ENCODE measurements at places on chromosomes 16 and 17.

DNA sequence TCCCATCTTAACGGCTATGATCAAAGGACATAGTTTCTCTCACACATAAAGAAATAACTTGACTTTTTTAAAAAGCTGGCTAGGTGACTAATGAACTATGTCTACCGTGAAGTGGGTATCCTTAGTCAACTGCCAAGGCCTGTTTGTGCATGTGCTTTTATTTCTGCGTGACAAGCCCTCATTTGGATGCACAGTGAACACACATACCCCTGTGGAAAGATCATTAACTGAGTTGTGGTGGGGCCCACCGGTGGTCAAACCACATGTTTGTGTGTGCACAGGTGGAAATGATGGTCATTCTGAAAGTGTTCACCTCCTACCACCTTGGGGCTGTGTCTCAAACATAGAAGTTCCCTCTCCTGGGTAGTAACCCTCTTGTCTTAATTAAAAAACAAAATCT is 256.1 kb upstream of the SALL1 start:
- DNase-seq = no peak

DNA sequence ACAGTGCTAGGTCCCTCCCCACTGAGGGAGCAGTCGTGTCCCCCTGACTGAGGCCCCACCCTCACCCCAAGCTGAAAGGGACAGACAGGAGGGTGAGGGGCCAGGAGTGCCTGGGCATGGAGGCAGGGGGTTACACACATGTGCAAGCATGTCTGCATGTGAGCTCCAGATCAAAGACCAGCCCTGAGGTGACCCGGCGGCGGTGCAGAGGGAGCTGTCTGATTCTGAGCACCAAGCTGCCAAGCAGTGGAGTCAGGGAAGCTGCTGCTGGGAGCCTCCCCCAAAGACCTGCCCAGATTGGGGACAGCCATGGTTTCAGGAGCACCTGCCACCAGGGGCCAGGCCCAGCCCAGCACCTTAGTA is 5.5 kb downstream of the DLX3 start:
- no peak for DNase-seq

- peak; percentile 48 for DNase-seq
Observed at GRCh38 chr16:19138601-19139000, 24.8 kb downstream of the ITPRIPL2 start.

GRCh38 chr17:10210151-10210574 is 11.8 kb upstream of the GAS7 start:
- no peak for DNase-seq

- no peak for DNase-seq
Observed at GRCh38 chr16:59339871-59340270, 605.8 kb upstream of the GOT2 start.

DNA sequence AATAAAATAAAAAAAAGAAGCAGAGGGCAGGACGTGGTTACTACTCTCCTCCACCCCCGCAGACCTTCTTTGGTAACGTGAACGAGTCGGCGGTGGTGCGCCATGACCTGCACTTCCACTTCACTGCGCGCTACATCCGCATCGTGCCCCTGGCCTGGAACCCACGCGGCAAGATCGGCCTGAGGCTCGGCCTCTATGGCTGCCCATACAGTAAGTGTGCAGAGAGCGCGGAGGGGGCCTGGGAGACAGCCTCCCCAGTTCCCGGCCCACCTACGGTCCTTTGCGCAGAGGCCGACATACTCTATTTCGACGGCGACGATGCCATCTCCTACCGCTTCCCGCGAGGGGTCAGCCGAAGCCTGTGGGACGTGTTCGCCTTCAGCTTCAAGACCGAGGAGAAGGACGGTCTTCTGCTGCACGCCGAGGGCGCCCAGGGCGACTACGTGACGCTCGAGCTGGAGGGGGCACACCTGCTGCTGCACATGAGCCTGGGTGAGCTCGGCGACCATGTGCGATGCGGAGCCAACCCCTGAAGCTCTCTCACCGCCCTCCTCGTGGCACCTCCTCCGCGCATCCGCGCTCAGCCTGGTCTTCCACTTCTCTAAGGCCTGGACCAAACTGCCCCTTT is 2.7 kb downstream of the CNTNAP1 start:
- no peak for DNase-seq

DNA sequence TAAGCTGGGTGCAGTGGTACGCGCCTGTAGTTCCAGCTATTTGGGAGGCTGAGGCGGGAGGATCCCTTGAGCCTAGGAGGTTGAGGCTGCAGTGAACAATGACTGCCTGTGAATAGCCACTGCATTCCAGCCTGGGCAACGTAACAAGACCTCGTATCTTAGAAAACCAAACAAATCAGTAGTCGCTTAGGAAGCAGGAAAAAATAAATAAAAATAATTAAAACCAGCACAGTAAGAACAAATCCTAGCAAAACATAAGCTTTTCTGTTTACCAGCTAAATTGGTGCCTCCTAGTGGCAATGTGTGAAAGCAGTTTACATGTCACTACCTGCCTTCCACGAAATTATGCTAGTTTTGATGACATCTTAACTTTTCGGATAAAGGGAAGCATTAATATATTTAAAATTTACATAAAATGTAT is 1.3 kb downstream of the ARMC5 start:
- DNase-seq = no peak

- DNase-seq = no peak
Observed at GRCh38 chr17:81197831-81198490, 24.8 kb downstream of the CEP131 start.

DNA sequence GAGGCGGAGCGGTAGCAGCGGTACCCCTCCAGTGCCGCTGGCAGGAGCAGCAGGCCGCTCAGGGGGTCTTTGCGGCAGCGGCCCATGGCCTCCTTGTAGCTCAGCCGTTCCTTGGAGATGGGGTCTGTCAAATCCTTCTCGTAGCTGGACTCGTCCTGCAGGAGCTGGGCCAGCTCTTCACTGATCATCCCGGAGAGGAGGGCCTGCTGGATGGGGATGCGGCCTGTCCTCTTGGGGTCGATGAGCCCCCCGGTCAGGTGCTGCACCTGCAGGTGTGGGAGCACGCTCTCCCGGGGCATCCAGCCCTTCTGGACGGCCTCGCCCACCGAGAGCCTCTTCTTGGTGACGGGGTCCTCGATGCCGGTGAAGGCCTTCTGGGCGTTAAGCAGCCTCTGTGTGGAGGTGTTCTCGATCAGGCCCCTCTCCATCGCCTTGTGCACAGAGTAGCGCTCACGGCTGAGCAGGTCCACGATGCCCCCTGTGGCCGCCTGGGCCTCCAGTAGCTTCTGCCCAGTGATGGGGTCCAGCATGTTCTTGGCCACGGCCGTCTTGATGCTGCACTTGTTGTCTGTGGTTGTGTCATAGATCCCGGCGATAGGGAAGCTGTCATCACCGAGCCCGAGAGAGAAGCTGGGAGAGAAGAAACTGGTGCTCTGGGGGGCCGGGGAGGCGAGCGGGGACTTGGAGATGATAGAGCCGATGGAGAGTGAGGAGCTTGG is 6.6 kb downstream of the CDK3 start:
- no peak for DNase-seq

DNA sequence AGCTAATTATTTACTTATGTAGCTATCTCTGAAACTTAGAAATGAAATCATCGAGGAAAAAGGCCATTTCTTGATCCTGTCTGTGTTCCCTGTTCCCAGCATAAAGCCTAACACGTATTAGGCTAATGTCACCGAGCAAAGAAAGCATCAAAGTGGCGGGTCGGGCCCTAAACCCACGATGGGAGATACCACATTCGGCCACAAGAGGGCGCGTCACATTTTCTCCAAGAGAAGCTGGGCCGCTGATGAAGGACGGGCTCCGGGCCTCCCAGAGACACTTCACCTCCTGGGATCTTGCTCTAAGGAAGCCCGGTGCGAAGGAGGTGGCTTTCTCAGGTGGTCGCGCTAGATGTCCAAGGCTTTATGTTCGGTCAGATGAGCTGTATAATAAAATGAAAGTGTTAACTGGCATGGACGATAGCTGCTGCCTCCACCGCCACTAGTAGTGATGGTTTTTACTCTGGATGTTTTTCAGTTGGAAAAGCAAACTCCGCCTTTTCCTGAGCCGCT is 853 bp upstream of the PDK2 start:
- peak; percentile 63 for DNase-seq

- DNase-seq = no peak
Observed at GRCh38 chr17:6753006-6753445, 2.8 kb upstream of the XAF1 start.

DNA sequence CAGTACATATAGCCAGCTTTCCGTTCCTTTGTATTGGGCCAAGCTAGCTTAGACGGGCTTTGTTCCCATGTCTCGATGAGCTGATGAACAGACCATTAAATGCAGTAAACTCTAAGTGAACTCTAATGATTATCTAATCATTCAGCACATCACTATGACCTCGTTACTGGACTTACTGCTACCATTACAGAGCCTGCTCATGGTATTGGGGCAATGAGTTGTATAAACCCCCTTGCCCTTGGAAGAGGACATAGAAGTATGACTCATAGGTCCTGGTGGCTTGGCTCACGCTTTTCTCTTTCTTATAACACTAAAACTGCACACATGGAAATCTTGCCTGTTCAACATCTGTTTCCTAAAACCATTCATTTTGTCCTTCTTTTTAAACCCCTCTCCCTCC is 93.6 kb upstream of the DYNLRB2 start:
- DNase-seq = no peak

- peak; percentile 83 for DNase-seq
Observed at GRCh38 chr17:3004150-3004801, 59.1 kb downstream of the OR1D5 start.

GRCh38 chr16:53614346-53614745 is 89.3 kb downstream of the RPGRIP1L start:
- DNase-seq = no peak

DNA sequence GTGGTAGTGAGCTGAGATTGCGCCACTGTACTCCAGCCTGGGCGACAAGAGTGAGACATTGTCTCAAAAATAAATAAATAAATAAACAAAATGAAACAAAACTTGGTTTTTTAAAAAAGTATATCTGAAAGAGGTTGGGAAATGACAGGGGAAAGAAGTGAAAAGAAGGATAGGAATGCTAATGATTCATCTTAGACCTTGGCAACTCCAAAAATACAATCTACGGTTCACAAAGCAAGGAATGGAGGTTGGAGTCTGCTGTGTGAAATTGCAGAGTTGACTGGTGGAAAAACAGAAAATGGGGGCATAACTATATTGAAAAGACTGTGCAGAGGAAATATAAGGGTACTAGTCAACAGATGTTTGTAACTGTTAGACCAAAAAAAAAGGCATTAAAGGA is 40.0 kb upstream of the CD300E start:
- no peak for DNase-seq

- DNase-seq = no peak
Observed at GRCh38 chr17:80919331-80920311, 72.0 kb upstream of the CHMP6 start.

DNA sequence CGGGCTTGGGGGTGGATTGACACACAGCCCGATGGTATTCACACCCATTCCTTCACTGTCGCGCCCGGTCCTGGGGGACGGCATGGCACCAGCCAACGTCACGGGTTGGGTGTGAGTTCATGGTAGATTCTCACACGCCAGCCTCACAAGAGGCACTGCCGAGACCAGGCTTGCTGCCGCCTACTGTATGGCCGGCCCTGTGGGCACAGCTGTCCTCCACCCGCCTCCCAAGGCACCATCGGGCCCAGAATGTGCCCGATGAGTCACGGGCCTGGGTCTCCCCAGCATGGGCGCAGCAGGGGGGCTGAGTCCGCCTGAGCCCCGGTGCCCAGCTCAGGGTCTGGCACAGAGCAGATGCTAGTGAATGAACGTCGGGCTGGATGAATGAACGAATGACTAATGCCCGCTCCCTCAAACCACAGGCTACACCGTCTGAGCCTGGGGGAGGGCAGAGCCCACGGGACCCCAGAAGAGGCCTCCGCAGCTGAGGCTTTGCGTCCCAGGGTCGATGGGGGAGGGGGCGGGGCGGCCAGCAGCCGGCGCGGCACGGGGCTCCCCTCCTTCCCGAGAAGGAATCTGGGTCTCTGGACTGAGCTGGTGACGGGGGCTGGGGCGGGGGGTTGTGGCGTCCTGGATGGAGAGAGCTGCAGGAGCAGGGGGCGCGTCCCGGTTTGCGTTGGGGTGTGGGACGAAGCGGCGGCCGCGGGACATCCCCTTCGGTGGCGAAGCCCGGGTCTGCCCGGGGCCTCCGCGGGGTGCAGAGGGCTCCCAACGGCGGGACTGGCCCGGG is 829 bp downstream of the PITPNM3 start:
- DNase-seq = no peak

DNA sequence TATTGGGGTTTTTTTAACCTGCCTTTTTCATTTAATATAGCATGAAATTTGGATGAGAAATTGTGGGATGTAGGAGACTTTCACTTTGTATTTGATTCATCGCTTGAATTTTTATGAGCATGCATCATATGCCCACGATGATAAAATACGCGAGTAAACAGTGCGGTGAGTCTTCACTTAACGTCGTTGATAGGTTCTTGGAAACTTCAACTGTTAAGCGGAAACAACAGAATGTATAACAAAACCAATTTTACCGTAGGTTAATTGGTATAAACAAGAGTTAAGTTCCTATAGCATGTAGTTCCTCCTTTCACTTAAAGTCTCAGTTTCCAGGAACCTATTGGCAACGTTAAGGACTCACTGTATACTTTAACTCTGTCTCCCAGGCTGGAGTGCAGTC is 28.7 kb downstream of the MMP15 start:
- no peak for DNase-seq

DNA sequence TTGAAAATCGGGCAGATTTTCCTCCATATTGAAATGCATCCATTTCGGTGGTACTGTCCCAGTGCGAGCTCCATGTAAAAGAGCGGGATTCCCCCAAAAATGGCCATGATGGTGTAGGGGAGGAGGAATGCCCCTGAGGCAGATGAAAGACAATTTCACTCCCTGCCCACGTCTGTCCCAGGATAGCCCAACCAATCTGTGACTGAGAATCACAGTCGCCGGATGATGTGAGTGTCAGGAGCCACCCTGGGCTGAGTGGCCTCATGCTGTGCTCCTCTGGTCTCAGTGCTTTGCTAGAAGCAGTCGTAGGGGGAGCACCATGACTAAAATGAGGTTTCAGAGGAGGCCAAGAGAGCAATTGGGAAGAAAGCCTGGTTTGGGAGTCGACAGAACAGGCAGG is 16.7 kb downstream of the SLC6A4 start:
- no peak for DNase-seq

Data from DMS 273 treated with DMSO at 0.1 percent for 48 hours (cell line).